Erythroblast (primary cell): ENCODE measurements at places on chromosomes 7 and 10.

- DNase-seq, result no peak
Observed at GRCh38 chr7:35420656-35421055, 166.8 kb upstream of the TBX20 start.

GRCh38 chr7:21261627-21262594, 166.0 kb upstream of the SP4 start:
- peak; percentile 74 for DNase-seq

GRCh38 chr10:51047857-51048256, 26.4 kb upstream of the PRKG1 start:
- DNase-seq, result no peak

GRCh38 chr7:74372511-74373111, 81.1 kb upstream of the GTF2IRD1 start:
- no peak for DNase-seq

DNA sequence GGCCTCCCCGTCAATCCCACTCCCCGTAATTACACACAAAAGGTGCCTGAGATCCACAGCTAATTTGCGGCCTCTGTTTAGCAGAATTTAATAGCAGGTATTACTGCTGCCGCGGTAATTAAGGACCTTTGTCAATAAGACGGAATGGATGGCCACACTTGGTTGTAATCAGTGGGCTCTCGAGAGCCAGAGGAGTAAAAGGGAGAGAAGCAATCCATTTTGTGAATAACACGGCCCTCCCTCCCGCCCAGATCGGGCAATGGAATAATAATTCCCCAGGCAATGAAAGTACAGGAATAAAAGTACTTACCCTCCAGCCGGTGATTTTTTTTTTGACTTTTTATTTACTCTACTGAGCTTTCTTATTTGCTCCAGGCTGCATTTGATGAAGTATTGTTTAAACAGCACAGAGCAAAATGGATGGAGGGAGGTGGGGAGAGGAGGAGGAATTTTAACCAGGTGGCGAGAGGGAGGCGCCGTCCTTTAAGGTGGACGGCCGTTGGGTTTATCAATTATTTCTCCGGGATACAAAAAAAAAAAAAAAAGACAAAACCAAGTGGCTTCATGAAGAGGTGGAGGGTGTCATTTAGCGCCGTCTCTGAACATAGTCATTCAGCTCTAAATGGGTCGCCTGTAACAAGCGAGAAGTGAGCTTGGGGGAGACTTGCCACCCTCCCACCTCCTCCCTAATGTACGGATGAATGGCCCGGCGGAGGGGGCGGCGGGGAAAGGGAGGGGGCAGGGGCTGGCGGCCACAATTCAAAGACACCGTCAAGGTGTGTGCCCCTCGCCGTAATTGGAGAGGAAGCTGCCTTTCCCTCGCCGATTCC, 120.3 kb downstream of the BUB3 start:
- no peak for DNase-seq

GRCh38 chr7:150335108-150335773, 6.2 kb downstream of the RARRES2 start:
- no peak for DNase-seq

DNA sequence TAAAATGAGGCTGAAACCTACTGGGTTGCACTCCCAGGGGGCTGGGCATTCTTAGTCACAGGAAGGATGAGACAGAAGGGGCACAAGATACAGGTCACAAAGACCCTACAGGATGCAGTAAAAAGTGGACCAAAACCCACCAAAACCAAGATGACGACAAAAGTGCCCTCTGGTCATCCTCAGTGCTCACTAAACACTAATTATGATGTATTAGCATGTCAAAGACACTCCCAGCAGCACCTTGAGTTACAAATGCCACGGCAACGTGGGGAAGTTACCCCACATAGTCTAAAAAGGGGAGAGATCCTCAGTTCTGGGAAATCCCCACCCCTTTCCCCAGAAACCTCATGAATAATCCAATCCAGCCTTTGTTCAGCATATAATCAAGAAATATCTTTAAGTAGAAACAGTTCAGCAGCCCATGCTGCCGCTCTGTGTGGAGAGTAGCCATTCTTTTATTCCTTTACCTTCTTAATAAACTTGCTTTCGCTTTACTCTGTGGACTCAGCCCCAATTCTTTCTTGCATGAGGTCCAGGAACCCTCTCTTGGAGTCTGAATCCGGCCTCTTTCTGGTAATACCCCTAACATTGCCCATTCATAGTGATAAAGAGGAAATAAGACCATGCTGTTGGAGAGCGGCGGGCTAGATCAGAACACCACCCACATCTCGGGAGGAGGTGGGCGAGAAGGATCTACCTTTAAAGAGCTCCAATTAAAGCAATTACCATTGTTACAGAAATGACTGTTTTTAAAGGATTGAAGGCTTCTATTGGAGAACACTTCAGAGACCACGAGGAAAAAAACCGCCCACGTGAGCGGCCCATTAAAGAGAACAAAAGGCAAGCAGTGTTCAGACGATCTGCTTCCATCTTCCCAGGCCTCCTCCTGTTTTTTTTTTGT, 170.9 kb downstream of the USP6NL start:
- DNase-seq, result no peak

GRCh38 chr10:118374404-118374803, 32.3 kb upstream of the FAM204A start:
- no peak for DNase-seq

DNA sequence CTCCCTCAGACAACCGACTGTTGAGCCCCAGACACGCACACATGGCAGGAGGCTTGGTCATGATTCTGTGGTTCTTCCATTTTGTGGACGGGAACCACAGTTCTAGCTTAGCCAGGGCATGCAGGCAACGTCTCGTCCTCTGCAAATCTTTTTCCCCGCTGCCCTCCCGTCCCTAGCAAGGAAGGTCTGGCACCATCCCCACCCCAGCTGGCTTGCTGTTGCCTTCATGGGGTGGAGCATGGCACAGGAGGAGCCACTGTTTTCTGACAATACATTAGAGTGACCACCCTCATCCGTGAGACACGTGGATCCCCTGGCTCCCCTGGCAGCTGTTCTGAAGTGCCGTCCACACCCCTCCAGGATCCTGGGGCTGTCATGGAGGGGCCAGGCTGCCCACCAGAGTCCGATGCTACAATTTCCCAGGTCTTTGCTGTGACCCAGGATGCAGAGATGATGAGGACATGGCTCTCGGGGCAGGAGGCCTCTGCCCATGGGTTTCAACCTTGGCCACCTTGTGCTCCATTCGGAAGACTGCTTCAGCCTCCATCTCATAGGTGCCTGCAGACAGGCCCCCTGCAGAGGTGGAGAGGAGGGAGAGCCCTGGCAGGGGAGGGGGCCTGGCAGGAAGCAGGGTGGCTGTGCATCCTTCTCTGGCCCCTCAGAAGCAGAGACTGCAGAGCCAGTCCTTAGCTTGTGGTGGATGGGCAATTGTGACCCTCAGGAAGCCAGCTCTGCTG, 233.6 kb downstream of the GLRX3 start:
- no peak for DNase-seq

DNA sequence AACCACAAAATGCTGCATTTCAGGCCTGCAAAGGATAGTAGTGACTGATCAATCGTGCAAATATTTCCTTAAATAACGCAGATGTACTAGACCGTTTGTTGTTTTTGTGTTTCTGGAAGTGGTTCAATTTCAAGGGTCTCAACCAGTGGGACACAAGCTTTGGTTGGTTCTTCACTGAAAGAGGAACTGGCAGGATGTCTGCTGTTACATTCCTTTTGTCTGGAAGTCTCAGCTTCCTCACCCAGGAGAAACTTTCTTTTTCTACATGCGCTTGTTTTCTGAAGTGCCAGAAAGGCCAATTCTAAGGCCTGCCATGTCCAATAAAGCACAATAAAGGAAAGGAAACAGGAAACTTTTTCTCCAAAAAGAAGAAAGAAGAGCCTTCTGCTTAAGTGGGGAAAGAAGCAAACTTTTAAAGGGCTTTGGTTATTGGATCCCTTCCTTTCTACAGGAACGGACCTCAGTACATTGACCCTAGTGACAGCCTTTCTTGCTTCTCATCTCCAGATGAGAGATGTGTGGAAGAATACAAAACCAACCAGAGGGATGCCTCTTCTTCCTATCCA, 4.1 kb downstream of the DKK1 start:
- DNase-seq, result no peak

GRCh38 chr7:96959135-96959534, 46.2 kb upstream of the DLX6 start:
- DNase-seq, result no peak

DNA sequence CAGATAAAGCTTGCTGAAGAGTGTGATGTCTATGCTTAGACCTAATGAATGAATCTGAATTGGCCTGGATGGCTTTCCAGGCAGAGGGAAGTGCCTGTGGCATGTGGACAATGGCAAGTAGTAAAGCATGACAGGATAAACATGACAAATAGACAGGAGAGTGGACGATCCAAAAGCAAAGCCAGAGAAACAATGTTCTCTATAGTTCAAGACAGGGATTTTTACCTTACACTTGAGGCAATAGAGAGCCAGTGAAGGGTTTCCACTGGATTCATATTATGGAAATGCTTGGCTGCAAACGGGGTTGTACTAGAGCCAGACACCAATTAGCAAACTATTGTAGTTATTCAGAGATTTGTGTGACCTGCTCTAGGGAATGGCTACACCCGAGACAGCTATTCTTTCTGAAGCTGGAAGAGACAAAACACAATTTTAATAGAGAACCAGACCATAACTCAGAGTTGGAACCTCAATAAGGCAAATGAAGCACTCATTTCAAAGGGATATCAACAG, 2.3 kb downstream of the AGMO start:
- no peak for DNase-seq

DNA sequence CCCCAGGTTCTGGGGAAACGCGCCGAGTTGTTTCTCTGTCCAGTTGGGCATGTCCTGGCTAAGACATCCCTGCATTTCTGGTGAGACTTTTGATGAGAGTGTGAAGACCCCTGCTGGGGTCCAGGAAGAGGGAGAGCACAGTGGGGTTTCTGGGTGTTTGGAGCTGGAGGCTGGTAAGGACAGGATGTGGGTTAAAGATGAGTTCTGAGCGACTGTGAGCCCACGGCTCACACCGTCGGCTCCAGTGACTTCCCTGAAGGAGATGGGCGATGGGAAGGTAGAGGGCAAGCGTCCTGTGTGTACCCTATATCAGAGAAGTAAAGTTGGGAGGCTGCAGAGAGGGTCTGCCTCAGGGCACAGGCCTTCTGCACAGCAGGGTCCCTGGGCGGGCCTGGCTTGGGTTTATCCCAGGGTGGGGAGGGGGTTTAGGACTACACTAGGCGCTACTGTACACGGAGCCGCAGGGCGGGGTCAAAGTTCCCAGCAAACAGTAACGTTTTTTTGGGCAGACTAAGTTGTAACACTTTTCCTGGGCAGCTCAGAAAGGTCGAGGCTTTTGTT, 3.6 kb downstream of the EMX2 start:
- DNase-seq, result no peak

DNA sequence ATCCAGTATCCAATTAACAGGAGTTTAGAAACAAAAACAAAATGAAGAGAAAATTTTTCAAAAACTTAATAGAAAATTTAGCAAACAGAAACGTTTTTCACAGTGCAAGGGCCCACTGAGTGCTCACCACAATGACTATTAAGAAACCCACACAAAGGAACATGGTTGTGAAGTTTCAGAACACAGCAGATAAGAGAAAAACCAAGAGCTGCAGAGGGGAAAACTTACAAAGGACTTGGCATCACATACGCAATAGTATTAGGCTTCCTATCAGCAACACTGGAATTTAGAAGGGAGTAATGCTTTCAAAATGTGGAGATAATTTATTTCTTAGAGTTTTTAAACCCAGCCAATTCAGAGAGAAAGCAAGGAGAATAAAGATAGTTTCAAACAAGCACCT, 1.7 kb upstream of the C7orf25 start:
- DNase-seq, result peak; percentile 16

DNA sequence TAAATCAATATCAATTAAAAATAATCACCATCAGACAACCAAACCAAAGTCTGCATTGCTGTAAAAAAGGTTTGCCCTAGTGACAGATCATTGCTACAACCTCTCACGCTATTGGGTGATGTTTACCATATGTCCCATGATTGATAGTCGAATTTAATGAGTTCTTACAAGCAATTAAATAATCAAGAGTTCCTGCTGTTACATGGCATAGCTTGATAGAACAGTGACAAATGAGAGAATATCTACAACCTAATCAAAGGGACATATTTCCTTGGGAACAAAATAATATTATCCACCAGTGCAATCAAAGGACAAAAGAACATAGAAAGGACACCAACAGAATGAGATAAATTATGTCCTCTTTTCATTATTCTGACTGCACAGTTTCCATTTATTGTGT, 387.4 kb downstream of the ETV1 start:
- no peak for DNase-seq

GRCh38 chr10:95832216-95833041, 75.3 kb upstream of the CC2D2B start:
- no peak for DNase-seq

DNA sequence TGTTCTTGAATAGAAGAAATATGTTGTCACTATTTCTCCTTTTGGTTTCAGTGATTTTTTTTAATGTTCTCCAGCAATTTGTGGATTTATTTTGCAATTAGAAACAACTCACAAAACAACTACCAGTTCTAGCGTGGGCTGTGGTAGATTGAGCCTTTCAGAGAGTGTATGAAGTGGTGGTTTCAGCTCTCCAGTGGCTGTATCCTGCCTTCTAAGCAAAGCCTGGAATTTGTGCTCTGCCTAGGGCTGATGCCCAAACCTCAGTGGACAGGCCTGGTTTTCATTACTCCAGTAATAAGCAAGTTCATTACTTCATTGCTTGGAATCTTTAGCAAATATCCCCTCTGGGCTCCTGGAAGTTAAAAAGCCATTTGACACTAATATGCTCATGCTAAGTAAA, 35.9 kb downstream of the APBB1IP start:
- DNase-seq, result no peak

DNA sequence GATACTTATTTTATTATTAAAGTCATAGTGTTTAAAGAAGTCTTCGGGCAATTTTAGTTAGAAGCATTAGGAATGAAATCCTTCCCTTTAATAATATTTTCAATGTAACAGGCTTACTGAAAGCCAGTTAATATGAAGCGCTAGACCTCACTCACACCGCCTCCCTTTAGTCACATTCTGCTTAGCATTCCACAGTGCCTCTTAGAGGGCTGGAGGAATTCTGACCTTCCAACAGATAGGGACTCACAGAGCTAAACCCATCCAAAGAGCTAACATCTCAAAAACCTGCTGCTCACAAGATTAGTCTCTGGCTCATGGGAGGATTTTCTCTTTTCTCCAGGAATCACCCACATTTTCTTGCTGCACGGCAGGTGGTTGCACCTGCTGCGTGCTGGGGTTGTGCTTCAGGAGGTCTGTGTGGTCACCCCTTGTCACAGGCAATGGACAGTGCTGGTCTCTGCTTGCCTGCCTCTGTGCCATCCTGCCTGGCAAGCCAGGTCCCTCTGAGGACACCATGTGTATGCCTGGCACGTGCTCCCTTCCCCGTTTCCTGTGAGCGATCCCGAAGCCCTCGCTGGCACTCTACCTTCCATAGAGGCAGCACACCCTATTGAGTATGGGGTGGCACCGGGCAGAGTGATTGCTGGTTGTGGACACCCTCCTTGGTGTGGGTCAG, 91.8 kb downstream of the KLF6 start:
- no peak for DNase-seq
